ENCODE measurements at places on chromosomes 11 and 22. TPM values are rescaled to one million over a fixed set of nuclear protein-coding genes. Genes with fewer than 3 reads are reported as not detected.

The TYR gene
- not detected for total RNA-seq

The SCT gene
- total RNA-seq = not detected

The APOL2 gene
- total RNA-seq = 47.9 TPM

The GGT5 gene
- total RNA-seq = 12.2 TPM

All from cardiac septum (tissue), 1 donor.